Dermis blood vessel endothelial cell (primary cell): ENCODE measurements at places on chromosomes 13 and 19.
A peak's percentile ranks its signal among the peaks of the same experiment; 100 is the strongest.

GRCh38 chr13:36674337-36675212, 755 bp downstream of the SERTM1 start:
- DNase-seq, result no peak

- DNase-seq, result peak; percentile 1
Observed at GRCh38 chr13:65724226-65724625, 1505.9 kb downstream of the PCDH9 start.

DNA sequence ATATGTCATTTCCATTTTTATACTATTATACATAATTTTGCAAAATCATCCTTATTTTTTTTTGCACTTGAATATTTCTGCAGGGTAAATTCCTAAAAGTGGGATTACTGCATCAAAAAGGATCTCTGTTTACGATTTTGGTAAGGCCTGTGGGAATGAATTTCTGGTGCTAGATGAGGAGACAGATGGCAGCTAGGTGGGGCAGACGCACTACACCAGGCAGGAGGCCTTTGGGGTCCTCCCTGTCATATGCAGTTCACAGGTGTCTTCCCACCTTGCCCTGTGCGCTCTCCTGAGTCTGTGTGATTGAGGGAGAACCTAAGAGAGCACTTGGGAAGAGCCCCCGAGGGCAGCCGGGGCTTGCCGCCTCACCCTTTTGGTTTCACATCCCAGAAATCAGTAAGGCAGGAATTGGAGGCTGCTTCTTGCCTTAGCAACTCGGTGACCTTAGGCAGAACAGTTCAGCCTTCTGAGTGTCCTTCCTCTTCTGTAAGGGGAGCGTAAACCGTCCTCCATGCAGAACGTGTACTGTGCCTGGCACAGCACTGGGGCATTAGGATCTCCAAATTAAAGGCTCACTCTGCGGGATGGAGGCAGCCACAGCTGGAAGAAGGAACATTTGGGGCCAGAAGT, 13.4 kb upstream of the GJB2 start:
- no peak for DNase-seq

GRCh38 chr19:21748088-21748487, 19.3 kb downstream of the ZNF100 start:
- DNase-seq, result no peak

- DNase-seq, result peak; percentile 17
Observed at GRCh38 chr13:44768239-44768638, 192.1 kb upstream of the TSC22D1 start.

DNA sequence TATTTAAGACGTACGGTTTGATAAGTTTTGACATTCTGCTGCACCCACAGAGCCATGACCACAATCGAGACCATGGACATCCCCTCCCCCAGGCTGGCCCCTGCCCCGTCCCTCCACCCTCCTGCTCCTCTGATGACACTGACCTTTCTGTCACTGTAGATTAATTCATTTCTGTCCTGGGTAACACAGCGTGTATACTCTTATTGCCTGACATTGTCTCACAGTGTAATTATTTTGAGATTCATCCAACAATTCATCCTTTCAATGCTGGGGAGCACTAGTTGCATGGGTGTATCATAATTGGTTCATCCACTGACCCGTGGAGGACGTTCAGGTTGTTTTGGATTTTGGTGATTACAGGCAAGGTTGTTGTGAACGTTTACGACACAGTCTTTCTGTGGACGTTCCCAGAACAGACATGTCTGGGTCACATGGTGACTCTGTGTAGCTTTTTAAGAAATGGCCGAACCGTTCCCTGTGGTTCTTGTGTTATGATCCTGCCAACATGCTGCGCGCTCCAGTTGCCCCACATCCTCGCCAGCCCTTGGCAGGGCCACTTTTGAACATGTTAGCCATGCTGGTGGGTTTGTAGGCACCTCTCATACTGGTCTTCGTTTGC, 41.9 kb downstream of the C13orf46 start:
- DNase-seq, result no peak

DNA sequence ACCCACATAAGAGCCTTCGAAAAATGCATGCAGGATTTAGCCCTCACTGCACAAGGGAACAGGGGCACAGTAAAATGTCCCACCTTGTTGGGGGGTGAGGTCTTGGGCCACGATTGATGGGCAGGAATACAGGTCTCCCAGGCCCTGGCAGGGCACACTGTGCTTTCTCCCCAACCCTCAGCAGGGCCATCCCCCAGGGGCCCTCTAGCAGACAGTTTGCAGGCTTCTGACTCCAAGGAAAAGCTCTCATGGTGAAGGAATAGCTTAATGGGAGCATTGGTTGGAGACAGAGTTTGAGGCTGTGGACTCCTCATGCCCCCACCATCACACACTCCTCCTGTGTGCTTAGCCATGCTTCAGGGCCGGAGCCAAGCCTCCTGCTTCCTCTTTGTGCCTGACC, 484.6 kb downstream of the ZNF536 start:
- no peak for DNase-seq

GRCh38 chr13:102914339-102914930, 68.6 kb downstream of the ERCC5 start:
- no peak for DNase-seq

GRCh38 chr19:13681509-13681908, 82.8 kb upstream of the MRI1 start:
- no peak for DNase-seq

- no peak for DNase-seq
Observed at GRCh38 chr13:110759710-110760109, 46.2 kb downstream of the ING1 start.
